ENCODE measurements at places on chromosomes 7 and 10. TPM values are rescaled to one million over a fixed set of nuclear protein-coding genes. Genes with fewer than 3 reads are reported as not detected.
A peak's percentile ranks its signal among the peaks of the same experiment; 100 is the strongest.

- no peak for DNase-seq
Measured at GRCh38 chr7:20328692-20329091, 2.0 kb upstream of the ITGB8 start.

- DNase-seq: no peak
Measured at GRCh38 chr10:89002226-89002978, 11.8 kb downstream of the FAS start.

The RARRES2 gene
- 16.0 TPM for polyA plus RNA-seq

GRCh38 chr10:124754227-124754626 is 10.0 kb upstream of the FAM53B start:
- no peak for DNase-seq

- DNase-seq: no peak
Measured at GRCh38 chr7:77254429-77254828, 54.8 kb upstream of the FGL2 start.

The STOX1 gene
- 0.42 TPM for polyA plus RNA-seq

GRCh38 chr7:111835066-111835465 is 272.8 kb upstream of the IMMP2L start:
- DNase-seq: no peak

- DNase-seq: no peak
Measured at GRCh38 chr10:121514141-121514865, 83.9 kb downstream of the FGFR2 start.

DNA sequence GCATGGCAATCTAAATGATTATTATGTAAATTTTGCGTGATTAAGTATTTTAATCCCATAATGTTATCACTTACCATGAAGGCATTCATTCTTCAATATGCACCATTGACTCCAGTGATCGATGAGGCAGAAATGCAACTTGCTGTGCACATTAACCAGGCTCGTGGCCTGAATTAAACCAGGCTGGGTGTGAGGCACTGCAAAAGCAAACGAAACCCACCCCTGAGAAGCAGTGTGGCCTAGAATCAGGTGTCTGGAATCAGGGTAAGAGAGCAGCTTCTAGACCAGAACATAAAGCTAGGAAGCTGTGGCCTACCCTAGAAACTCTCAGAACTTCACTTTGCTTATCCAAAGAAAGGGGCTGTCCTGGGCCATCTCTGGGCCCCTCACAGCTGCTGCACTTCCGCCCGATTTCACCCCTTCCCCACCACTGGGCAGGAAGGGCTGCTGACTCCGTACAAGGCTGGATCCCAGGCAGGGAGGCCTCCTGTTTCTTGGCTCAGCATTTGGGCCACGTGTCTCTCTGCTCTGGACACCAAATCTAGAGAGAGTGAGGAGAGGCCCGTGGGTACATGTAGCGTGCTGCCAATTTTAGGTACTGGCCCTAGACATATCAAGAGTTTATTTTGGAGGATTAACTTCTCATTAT is 4.4 kb downstream of the PTPRE start:
- DNase-seq: peak; percentile 84

The CCDC6 gene
- 3.7 TPM for polyA plus RNA-seq

The MRC1 gene
- 5.3 TPM for polyA plus RNA-seq

DNA sequence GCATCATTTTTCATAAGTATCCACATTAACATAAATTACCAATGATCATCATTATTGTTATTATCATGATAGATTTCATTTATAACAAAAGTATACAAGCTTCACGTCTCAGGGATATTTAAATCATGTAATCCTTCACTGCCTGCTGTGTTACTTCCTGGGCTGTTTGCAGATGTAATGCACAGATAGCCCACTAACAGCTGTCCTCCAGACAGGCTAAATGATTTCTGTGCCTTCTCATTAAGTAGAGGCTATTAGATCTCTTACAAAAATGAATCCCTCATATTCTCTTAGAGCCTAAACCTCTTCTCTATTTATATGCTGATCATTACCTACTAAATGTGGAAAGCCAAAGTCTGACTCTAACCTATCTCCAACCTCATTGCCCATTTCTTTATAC is 9.3 kb downstream of the PCLO start:
- no peak for DNase-seq

- no peak for DNase-seq
Measured at GRCh38 chr10:16505161-16505560, 16.5 kb downstream of the C1QL3 start.

All from heart left ventricle (tissue), 16 donors.